Stimulated activated CD4-positive, alpha-beta T cell treated with anti-CD3 and anti-CD28 coated beads, Interleukin-1b, Interleukin-23, amount 100 ng/mL, for 24 hours (primary cell): ENCODE measurements at places on chromosomes 7 and 10.
A peak's percentile ranks its signal among the peaks of the same experiment; 100 is the strongest.

GRCh38 chr7:129635300-129636029 is 23.9 kb downstream of the NRF1 start:
- peak; percentile 44 for DNase-seq

DNA sequence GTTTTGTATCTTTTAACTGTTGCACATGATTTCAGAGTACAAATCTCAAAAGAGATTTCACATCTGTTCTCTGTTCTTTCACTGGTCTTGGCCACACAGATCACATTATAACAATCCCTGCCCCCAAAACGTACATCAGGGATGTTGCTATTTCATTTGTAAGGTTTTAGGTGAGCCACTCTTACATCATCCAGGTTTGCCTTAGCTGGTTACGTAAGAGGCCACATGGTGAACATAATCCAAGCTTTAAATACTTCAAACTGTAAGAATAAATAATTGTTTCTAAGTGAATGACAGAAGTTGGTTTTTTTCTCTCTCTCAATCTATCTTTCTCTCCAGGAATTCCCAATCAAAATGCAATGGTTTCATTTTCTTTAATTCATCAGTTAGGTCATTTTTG is 245.9 kb upstream of the HGF start:
- no peak for DNase-seq

- no peak for DNase-seq
These were observed 75.1 kb downstream of the EMX2 start for GRCh38 chr10:117617659-117618058.

GRCh38 chr10:3008518-3009195 is 58.7 kb upstream of the PFKP start:
- DNase-seq = no peak

DNA sequence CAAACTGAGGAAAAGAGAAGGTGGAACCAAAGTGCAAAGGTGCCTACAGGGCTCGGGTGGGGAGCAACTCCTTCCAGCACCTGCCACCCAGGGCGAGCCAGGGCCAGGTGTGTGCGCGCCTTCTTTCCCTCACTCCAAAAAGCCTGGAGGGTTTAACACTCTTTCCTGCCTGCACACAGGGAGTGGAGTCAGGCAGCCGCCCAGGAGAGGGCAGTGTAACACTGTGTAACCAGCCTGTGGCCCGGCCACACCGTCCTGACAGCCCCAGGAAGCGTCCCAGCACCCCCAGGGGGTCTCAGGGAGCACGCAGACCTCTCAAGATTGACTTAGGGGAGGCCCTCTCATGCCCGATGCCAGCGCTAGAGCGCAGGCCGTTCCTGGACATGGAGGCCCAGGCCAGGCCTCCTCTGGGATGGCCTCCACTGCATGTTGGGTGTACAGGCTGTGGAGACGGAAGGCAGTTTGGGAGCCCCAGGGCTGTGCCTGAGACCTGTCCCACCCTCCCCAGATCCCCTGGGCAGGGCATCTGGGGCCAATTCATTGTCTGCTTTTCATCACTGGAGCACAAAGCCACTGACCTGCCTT is 13.4 kb downstream of the BRI3 start:
- peak; percentile 13 for DNase-seq

- DNase-seq = no peak
These were observed 23.6 kb upstream of the SEMA3C start for GRCh38 chr7:80942261-80943041.

GRCh38 chr10:17113889-17114540 is 15.6 kb downstream of the CUBN start:
- DNase-seq = no peak

- DNase-seq = no peak
These were observed 119.0 kb upstream of the KCNMA1 start for GRCh38 chr10:77756319-77757232.

- no peak for DNase-seq
These were observed 76.0 kb downstream of the LRMDA start for GRCh38 chr10:75507469-75507868.

GRCh38 chr10:535051-535450 is 154.4 kb downstream of the DIP2C start:
- no peak for DNase-seq
